CD4-positive, alpha-beta T cell treated with Interleukin-12 subunit alpha and Interleukin-12 subunit beta, for 1 hour (primary cell): ENCODE measurements at places on chromosomes 3 and 15.

DNA sequence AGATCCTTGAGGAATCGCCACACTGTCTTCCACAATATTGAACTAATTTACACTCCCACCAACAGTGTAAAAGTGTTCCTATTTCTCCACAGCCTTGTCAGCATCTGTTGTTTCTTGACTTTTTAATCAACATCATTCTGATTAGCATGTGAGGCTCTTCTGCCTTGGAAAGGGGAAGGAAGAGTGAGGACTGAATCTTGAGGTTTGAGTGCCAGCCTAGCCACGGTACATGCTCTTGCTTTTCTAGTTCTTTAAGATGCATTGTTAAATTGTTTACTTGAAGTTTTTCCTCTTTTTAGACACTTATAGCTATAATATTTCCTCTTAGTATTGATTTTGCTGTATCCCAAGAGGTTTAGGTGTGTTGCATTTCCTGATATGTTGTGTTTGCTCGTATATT lies 596.1 kb downstream of the OTOL1 start:
- DNase-seq, result no peak

GRCh38 chr3:49182682-49183081 lies 11.3 kb downstream of the KLHDC8B start:
- no peak for DNase-seq

DNA sequence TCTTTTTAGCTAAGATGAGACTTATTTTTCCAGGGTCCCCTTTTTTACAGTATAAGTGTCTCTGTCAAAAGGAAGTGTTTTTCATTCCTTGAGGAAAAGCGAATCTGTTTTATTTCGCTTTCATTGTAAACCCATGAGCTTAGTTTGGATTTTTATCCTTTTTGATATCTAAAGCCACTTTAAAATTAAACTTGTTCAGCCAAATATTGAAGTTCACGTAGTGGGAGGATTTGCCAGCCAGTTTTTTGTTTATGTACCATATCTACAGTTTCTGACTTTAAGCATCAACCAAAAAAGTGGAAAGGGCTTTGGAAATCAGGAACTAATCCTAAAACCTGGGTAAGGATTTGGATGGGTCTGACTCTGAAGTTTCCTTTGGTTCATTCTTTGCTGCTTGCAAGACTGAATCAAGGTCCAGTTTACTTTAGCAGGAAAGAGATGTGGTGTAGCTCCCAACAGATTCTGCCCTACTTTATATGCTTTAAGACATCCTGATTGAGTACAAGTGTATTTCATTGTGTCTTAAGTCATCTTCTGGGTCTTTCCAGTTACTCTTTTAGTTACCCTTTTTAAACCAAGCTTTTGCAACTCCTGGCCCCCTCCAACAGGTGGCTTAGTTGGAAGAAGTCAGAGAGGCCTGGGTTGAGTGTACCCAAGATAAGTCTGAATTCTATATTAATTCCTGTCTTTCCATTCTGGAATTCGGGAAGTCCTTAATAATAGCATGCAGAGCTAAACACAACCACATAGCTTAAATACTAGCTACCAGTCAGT lies 69.2 kb upstream of the LIMD1 start:
- no peak for DNase-seq

GRCh38 chr3:28847736-28848135 lies 433.1 kb upstream of the RBMS3 start:
- no peak for DNase-seq

GRCh38 chr3:28598165-28598564 lies 249.5 kb upstream of the AZI2 start:
- DNase-seq, result no peak

DNA sequence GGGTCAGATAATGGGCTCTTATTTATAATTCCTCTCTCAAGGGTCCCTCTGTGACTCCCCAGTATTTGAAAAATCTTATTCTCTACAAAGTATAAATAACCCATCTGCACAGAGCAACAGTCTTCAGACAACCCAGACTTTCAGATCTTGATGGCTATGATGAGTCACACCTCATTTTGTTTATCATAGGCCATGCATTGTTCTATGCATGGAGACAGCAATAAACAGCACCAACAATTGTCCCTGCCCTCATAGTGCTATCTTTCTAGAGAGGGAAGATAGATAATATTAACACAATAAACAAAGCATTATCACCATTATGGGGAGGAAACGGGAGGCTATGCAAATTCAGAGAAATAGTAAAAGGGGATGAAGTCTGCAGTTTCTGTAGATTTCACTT lies 13.4 kb downstream of the FHIT start:
- no peak for DNase-seq

- no peak for DNase-seq
These were observed 149.9 kb upstream of the NR2E3 start for GRCh38 chr15:71660501-71660900.

- no peak for DNase-seq
These were observed 73.5 kb upstream of the MBNL1 start for GRCh38 chr3:152195206-152195605.

DNA sequence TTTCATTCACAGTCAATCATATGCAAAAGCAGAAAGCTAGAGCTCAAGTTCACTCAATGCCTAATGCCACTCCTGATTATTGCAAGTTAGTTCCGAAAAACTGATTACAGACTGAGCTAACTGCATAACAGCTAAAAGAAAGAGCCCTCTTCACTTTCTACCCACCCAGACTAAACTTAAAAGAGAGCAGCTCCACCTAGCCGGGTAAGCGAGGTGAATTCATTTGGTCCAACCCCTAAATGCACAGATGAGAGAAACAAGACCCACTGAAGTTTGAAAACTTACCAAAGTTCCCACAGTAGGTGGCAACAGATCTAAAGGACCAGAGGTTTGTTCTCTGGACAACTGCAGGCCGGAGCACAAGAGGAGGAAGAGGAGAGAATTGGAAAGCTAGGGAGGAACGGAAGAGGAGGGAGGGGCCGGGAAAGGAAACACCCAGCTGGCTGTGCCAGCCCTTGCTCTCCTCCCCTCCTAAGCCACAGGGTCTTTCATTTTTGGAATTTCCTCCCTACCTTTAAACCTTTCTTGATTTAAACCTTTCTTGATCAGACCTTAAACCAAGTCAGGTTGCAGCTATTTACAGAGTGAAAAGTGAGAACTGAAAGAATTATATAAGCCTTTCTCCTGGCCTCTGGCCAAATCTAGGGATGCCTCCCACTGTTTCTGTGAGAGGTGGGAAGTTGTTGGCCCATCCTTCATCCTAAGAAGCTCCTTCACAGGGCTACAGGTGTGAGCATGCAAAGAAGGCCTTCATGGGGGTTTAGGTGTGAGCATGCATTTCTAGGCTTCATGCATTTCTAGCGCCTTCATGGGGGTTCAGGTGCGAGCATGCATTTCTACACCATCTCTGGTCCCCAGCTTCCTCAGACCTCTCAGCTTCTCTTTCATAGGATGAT lies 114.7 kb upstream of the LMOD3 start:
- no peak for DNase-seq

GRCh38 chr3:161296814-161297213 lies 74.5 kb downstream of the SPTSSB start:
- no peak for DNase-seq

- no peak for DNase-seq
These were observed 430.6 kb downstream of the FOXP1 start for GRCh38 chr3:71152892-71153265.

- DNase-seq, result peak; percentile 7
These were observed 41.1 kb downstream of the LYZL4 start for GRCh38 chr3:42369304-42369703.

DNA sequence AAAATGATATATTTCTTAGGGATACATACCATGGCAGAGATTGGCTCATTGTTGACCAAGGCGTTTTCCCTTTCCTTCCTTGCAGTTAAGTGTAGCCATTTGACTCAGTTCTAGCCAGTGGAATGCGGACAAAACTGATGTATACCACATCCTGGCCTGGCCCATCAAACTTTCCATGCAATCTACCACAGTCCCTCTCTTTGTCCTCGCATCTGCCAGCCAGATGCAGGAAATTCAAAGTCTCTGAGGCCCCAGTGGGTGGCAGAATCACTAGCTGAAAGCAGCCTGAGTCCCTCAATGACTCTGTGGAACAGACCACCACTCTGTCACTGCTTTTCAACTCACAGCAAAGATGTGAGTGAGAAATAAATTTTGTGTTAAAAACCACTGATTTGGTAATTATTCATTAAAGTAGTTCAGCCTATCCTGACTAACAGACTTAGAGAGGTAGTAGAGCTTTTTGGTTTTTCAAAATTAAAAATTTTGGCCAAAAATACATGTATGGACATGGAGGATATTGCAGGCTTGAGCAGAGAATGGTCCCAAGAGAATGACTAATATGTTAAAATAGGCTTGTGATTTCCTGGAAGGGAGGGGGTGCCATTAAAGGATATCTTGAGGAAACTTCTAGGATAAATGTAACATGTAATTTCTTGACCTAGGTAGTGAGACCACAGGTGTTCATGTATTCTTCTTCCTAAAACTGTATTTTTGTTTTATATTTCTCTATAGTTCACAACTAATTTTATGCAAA lies 10.9 kb downstream of the LRRFIP2 start:
- DNase-seq, result no peak

DNA sequence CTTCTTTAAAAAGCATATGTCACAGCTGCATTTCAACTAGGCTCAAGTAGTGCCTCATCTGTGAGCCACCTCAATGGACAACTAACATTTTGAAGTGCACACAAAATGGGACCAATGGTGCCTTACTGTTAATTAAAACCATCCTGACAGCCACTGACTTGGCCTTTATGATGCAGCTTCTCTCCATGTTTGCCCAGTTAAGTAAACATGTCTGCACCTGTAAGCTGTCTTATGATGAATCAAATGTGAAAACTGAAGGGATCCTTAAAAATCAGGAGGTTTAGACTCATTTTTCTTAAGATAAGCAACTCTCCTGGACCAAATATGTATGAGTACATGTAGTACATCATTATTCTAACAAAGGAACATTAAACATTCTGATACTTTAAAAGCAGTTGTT lies 861.6 kb downstream of the ROBO1 start:
- no peak for DNase-seq

DNA sequence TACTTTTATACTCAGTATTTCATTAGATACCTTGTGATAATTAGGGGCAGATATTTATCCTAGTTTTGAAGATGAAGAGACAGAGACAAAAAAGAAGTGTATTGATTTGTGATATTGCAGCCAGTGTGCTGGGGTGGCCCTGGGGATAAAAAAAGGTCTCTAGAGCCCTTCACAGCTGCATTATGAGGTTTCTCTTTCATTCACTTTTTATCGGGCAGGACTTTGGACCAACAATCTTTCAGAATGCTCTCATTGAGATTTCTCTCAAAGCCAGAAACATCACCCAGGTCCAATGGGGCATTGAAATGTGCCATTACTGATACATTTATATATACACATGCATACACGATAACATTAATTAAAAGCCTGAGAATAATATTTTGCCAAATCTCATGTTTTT lies 20.5 kb upstream of the SELENOT start:
- DNase-seq, result no peak

- no peak for DNase-seq
These were observed 15.9 kb downstream of the LMCD1 start for GRCh38 chr3:8517487-8517886.

GRCh38 chr15:66830358-66830757 lies 128.3 kb downstream of the SMAD6 start:
- DNase-seq, result no peak
